ENCODE measurements at places on chromosomes 11 and 22.

DNA sequence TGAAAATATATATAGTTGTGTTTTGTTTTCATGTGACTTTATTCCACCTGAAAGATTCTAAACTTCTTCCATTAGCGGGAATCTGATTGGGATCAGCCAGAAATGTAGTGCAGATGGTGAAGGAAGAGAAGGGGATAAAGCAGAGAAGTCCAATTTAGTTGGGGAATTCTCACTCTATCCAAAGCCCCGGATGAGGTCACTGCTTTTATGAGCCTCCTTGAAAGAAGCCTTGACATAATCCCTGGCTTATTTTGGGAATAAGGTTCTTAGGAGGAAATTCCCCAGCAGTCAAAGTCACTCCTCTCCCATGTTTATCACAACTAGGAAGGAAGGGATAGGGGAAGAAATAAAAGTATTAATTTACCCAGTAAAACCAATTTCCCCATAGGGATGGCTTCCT lies 41.1 kb downstream of the OSBP start:
- DNase-seq = no peak

GRCh38 chr11:126878913-126879482 lies 121.6 kb downstream of the KIRREL3 start:
- no peak for DNase-seq

GRCh38 chr22:23526596-23527316 lies 53.3 kb downstream of the IGLL1 start:
- no peak for DNase-seq

GRCh38 chr11:124732230-124732629 lies 7.5 kb upstream of the NRGN start:
- no peak for DNase-seq

DNA sequence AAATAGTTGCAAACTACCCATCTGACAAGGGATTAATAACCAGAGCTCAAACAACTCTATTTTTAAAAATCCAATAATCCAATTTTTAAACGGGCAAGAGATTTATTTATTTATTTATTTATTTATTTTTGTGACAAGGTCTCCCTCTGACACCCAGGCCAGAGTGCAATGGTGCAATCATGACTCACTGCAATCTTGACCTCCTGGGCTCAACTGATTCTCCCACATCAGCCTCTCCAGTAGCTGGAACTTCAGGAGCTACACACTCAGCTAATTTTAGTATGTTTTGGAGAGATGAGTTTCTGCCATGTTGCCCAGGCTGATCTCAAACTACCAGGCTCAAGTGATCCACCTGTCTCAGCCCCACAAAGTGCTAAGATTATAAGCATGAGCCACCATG lies 267.2 kb upstream of the BLID start:
- no peak for DNase-seq
